ENCODE measurements at places on chromosomes 4 and X.

DNA sequence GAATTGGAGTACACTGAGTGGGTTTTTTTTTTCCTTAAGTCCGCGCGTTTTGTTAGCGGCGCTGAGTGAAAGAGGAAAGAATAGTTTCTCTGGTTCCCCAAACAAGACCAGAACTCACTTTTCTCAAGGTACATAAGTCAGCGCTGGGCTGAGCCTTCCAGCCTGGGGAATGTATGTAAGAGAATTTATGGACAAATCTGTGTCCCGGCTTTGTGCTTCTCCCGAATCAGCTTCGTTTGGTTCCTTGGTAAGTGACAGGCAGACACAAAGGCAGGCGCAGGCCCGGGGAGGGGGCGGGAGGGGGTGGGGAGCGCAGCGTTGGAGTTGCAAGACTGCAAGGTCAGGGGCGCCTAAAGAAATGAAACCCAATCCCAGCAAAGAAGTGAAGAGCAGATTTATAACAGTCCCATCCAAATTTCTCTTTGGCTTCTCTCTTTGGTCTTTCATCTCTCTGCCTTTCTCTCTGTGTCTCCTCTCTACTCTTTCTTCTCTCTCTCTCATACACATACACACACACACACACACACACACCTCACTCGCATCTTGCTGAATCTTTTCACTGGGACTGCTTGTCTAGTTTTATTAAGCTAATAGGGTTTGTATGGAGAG lies 981 bp downstream of the TET2 start:
- DNase-seq, result peak; percentile 22

DNA sequence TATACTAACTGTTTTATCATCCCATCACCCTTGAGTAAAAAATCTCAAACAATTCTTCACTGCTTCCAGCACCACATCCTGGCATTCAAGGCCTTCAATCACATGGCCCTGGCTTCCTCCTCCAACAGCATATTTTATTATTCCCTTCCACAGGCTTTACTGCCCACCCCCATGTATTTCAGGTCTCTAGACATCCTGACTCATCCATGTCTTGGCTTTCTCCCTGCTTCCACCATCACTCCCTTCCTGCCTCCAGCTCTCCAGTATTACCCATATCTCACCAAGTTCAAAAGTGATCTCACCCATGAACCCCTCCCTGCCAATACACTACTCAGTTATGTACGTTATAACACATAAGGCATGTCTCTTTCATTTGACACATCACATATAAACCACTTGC lies 34.7 kb upstream of the PLAC1 start:
- no peak for DNase-seq

DNA sequence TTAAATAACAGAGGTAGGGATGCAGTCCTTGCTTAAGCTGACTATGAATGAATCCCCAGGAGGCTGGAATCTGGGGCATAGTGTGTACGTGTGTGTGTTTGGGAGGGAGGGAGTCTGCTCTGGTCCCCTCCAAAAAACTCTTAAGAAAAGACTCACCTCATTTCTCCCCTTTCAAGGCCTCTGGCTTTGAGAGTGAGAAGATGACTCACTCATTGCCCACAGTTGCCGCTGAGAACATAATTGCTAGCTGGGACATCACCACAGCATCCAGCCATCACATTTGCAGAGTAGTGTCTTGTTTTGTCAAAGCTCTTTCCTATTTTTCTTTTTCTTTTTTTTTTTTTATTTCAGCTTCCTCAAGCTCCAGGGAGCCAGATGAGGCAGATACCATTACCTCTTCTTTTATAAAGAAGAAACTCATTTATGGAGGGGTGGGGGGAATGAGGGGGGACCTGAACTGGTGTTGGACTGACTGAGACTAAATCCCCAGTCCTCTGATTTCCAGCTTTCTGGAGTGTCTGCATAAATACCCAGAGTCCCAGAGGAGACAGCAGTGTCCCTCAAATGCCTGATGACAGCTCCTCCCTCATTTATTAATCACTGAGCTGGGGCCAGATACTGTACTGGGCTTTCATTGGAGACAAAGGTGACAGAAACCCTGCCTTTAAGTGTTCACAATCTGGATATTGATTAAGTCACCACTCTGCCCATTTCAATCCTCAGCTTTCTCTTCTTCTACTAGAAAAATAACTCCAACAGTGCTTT lies 61.9 kb upstream of the LAS1L start:
- DNase-seq, result no peak

- DNase-seq, result no peak
Measured at GRCh38 chrX:44815681-44816080, 28.1 kb upstream of the DUSP21 start.

GRCh38 chrX:19682712-19683331 lies 167.5 kb upstream of the MAP3K15 start:
- DNase-seq, result no peak

DNA sequence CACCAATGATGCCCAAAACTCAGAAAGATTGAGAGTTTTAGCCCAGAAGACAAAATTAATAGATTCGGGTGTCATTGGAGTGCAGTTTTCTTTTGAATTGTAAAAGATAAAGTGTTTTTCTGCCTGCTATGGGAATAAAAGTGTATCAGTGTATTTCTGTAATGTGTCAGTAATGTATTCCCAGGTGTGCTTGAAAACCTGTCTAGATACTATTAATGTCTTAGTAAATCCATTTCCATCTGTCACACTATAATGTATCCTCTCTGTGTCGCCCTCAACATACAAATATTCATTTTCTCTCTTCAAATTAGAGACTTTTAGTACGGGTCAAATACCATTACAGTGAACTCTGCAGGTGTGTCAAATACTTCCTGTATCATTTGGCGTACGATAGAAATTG lies 43.5 kb upstream of the ARX start:
- no peak for DNase-seq

DNA sequence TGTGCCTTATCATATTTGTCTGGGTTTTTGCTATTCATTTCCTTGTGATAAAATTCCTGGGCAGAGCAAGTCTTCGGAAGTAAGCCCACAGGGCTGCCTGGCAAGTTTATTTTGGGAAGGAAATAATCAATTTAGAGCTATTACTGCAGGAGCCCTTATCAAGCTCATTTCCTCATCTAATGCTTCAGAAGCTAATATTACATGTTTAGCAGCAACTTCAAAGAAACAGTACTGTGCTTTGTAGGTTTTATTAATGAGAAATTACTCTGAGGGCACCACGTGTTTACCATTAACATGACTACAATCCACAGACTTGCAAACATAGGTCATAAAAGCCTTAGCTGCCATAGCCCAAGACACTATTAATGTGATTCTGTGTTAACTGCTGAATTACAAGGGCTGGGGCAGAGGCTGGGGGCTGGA lies 540.0 kb downstream of the SPRY1 start:
- peak; percentile 56 for DNase-seq

GRCh38 chr4:9925750-9926439 lies 95.4 kb downstream of the SLC2A9 start:
- no peak for DNase-seq

- DNase-seq, result no peak
Measured at GRCh38 chrX:42546800-42547199, 231.2 kb downstream of the PPP1R2C start.

- no peak for DNase-seq
Measured at GRCh38 chrX:144327495-144327894, 443.6 kb downstream of the UBE2NL start.

DNA sequence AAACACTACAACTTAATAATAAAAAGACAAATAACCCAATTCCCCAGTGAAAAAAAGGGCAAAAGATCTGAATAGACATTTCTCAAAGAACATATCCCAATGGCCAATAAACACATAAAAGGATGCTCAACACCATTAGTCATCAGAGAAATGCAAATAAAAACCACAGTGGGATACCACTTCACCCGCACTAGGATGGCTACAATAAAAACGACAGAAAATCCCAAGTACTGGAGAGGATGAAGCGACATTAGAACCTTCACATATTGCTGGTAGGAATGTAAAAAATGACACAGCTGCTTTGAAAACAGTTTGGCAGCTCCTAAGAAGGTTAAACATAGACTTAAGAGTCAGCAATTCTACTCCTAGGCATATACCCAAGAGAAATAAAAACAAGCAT lies 140.6 kb upstream of the ARX start:
- DNase-seq, result no peak

DNA sequence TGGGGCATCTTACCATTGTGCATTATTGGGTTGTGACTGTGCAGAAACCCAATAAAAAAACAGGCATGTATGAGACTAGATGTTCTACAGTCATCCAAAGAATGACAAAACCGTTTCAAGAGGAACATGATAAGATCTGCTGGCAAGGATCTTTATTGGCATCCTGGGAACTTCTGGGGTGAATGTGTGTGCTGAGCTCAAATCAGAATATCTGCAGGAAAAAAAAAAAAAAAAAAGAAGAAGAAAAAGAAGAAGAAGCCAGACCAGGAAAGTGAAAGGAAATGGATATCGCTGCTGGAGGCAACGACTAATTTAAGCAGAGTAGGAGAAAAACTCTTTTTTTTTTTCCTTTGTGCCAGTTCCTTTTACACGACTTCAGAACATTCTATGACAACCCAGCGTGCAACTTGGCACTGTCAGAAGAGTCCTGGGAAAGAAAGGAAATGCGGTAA lies 484.2 kb upstream of the BOD1L1 start:
- DNase-seq, result no peak

DNA sequence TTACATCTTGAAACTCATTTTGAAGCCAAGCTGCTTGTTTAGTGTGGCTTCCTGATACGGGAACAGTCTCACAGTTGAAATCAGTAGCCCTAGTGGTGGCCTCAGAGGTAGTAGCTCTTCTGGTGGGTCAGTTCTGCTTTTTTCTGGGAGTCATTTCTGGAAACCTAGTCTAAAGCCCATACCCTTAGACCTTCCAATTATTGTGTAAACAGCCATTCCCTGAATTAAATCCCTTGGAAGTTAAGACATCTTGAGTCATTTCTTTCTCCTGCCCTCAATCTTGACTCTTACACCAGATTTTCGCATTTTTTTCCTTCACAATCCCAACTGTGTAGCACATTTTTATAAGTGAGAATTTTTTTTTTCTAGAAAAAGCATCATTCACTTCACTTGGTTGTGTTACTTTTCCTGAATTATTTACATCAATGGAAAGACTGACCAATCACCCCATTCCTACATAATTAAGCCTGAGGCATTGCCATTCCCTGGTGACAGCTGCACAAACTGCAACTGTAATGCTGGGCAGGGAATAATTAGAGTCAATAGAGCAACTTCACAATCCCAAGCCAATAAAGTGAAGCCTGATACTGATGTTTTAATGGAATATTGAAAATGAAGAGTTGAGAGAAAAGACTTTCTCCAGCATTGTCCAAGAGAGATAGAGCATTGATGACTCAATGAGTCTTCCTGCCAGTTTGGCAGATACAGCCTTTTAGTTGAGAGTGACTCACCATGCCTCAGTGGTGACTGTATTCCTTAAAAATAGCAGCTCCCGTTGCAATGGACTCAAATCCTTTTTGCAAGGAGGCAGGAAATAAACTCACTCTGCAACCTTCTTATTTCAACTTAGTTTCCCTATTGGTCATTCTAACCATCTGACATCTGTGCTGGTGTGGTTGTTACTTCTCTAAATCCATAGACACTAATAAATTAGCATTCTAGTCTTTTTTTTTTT lies 13.0 kb upstream of the SEPSECS start:
- peak; percentile 86 for DNase-seq

- DNase-seq, result no peak
Measured at GRCh38 chrX:50905334-50905733, 5.2 kb upstream of the BMP15 start.

- no peak for DNase-seq
Measured at GRCh38 chr4:42678512-42678911, 21.6 kb upstream of the ATP8A1 start.

DNA sequence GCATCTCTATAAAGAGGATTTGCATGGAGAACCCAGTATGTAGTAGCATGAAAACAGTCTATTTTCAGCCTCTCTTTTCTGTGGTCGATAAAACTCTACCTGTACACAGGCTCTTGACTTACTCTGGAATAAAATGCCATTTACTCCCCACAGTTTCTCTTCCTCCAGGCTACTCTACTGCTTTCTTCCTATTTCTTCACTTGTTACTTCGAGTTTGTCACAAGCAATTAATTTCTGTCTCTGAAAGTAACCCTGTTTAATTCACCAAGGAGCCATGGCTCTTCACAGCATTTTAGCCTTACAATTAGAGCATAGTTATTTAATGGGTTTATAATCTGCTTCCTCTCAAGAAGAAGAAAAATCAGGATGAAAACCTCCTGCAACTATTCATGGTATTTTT lies 472.9 kb upstream of the PRKX start:
- no peak for DNase-seq

- no peak for DNase-seq
Measured at GRCh38 chr4:71189471-71189870, 149.3 kb upstream of the SLC4A4 start.

- DNase-seq, result no peak
Measured at GRCh38 chrX:34379891-34380290, 247.8 kb upstream of the FAM47A start.

DNA sequence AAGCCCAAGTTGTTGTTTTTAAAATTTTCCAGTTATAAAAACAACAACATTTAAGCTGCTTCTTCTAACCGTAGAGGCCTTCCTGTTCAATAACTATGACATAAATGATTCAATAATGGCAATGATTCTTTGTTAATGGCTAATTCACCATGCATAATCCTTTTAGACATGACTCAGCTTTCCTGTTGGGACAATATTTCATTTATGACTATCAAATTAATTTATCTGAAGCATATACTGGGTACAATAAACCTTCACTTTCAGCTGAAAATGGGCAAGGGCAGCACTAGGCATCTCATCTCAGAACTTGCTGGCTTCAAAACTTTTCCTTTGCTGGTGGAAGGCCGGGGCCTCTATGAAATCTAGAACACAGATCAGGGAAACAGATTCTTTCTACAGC lies 38.9 kb downstream of the TBC1D9 start:
- peak; percentile 60 for DNase-seq

DNA sequence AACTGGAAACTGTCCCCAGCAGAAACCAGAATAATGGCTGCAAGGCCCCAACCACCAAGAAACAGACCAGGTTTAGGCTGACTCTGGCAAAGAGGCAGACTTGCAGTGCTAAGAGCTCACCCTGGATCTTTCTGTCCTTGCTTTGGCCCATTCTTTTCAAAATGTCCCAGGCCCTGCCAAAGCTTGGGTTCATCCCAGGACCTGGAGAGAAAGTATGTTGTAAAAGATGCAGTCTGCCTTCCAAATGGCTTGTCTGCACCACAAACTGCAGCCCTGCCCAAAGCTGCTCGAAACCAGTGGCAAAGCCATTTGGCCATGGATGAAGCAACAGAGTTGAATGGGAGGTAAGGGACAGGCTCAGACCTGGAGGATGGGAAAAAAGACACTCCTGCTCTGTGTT lies 38.0 kb upstream of the LNX1 start:
- no peak for DNase-seq

DNA sequence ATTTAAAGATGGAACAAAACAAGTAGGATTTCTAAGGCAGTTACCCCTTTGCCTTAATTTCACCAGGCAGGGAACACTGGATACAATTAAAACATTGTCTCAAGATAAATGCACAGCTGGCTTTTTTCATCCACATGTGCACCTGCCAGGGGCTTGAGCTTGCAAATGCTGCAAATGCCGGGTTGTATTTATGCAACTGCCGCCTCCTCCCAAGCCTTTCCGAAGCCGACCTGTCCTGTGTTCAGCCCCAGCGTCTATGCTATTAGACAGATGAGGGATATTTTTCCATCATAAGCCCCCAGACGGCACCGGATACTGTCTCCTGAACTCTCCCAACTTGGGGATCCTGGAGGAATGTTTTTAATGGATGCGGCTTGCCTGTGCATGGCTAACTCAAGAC lies 251.6 kb downstream of the CRLF2 start:
- no peak for DNase-seq

Data from COLO829 (cell line).